ENCODE measurements at places on chromosomes 1 and 21. TPM values are rescaled to one million over a fixed set of nuclear protein-coding genes. Genes with fewer than 3 reads are reported as not detected.

The NFASC gene
- 0.48 TPM for total RNA-seq

The CLEC20A gene
- not detected for total RNA-seq

The TCHH gene
- 0.05 TPM for total RNA-seq

The RNU1-4 gene
- 1,573 TPM for total RNA-seq

The SLC22A15 gene
- total RNA-seq, result 0.23 TPM

The ZNF593OS gene
- total RNA-seq, result not detected

The GJB3 gene
- not detected for total RNA-seq

The C21orf58 gene
- 27.4 TPM for total RNA-seq

The KCNA10 gene
- total RNA-seq, result not detected

The CYP4X1 gene
- not detected for total RNA-seq

Data from activated CD4-positive, alpha-beta T cell treated with anti-CD3 and anti-CD28 coated beads for 36 hours (primary cell).